ENCODE measurements at places on chromosomes 4 and X. TPM values are rescaled to one million over a fixed set of nuclear protein-coding genes. Genes with fewer than 3 reads are reported as not detected.

DNA sequence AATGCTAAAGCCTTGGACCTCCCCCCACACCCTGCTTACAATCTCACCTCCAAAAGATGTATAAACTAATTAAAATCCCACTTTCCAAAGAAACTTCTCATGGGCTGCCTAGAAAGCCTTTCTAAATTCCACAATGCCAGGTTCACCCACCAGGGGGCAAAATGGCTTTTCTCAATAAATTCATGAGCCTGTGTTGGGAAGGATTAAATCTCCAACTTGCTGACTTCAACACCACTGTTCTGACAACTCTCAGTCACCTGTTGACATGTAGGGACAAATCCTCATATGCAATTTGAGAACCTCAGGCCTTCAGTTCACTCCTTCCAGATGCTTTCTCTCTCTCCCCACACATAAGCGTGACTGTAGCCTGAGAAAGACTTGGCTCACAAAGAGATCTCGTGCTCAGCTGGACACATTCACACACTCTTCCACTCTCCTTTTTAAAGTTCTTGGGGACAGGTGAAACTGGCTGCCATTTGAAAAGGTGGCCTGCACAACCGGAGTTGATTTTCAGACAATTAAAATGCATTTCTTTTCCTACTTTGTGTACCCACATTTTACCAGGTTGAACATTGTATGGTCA is 88.6 kb upstream of the PRPS2 start:
- no peak for DNase-seq

ELMOD2 gene
- 45.2 TPM for total RNA-seq

GPR50 gene
- total RNA-seq: not detected

GRCh38 chrX:144006811-144007210 is 122.9 kb downstream of the UBE2NL start:
- no peak for DNase-seq

GRCh38 chr4:13970349-13970748 is 342.8 kb upstream of the BOD1L1 start:
- DNase-seq: no peak

- DNase-seq: no peak
Observed at GRCh38 chrX:7192871-7193270, 44.9 kb upstream of the PUDP start.

- DNase-seq: no peak
Observed at GRCh38 chr4:57131849-57132742, 21.9 kb upstream of the IGFBP7 start.

TAF7L gene
- 0.41 TPM for total RNA-seq

HERC5 gene
- total RNA-seq: 2.4 TPM

Data from frontal cortex (tissue), 4 donors.